ENCODE measurements at places on chromosomes 2 and 18.

DNA sequence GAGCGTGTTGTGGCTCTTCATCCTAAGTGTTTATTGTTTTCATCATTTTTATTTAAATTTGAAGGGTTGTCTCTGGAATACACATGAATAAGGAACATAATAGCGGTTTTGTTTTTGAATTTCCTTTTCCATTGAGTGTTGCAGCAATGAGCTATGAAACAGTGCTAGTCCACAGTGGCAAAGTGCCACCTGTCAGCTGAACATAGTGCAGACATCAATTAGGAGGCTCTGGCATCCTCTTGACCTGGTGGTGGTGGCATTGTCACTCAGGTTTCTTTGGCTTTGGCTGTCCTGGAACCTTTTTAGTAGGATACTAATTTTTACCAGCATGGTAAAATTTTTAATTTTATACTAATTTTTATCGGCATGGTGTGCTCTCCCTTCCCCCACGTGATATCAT, 63.2 kb downstream of the UGGT1 start:
- DNase-seq: no peak

DNA sequence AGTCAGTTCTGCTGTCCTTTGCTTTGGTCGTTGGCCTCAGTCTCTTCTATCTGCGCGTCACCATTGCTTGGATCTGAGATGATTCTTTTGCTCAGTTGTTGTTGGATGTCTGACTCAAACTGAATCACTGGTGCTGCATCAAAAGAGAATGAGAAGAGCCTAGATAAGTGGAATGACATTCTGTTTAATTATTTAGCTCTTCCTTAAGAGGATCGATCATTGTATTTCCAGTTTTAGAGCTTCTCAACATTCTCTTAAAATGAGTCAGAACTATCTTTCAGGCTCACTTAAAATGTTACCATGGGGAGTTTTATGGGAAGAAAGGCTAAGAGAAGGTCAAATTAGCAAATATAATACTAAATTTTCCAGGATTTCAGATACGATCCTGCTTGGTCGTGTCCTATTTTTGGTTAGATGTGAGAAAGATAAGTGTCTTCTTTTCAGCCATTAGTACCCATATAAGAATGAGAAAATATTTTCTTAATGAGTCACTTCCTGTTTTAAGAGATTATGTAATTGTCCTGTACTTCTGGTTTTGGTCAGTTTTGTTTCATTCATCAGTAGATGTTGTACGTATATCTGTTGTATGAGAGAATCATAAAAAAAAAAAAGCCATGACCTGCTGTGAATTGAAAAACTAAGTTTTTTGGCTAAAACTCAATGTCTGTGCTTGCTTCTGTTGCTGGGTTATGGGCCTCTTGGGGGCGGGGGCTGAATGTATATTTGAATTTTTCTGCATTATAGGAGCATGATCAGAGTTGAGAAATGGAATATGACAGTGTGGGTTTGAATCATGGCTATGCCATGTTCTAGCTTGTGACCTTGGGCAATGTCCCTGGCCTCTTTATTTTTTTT, 31.6 kb upstream of the CASP10 start:
- no peak for DNase-seq

- DNase-seq: no peak
Observed at GRCh38 chr2:112923237-112923966, 12.4 kb downstream of the IL37 start.

- no peak for DNase-seq
Observed at GRCh38 chr2:101884423-101884822, 107.3 kb upstream of the IL1R2 start.

DNA sequence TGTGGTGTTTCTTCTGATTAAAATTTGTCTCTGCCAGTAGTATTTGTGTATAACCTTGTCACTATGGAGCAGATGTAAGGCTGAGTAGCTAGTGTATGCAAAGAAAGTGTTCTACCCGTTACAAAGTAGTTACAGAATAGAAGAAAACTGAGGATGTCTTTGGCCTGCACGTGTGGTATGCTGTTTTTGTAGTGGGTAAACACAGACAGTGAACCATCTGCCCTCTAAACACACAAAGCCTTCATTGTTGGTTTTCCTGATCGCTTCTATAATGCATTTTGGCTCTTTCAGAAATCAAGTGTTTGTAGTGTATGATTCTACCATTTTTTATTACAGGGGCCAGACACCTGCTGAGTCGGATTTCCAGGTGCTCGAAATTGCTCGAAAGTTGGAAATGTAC, 61.5 kb downstream of the FARP2 start:
- no peak for DNase-seq

DNA sequence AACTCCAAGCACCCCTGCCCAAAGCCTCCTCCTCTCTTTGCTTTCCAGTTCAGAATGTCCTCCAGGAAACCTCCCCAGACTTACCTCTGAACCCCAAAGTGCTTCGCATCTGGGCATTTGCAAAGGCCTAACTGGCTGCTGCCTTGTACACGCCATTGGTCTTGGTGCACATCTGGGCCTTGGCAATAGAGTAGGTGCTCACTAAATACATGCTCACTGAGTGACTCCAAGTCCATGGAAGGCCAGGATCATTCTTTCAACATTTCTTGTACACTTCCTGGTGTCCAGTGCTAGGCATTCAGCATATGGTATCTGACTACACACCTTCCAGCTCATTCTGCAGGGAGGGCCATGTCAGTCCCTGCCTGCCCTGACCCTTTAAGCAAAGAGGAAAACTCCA, 28.4 kb downstream of the MRPL35 start:
- DNase-seq: no peak

DNA sequence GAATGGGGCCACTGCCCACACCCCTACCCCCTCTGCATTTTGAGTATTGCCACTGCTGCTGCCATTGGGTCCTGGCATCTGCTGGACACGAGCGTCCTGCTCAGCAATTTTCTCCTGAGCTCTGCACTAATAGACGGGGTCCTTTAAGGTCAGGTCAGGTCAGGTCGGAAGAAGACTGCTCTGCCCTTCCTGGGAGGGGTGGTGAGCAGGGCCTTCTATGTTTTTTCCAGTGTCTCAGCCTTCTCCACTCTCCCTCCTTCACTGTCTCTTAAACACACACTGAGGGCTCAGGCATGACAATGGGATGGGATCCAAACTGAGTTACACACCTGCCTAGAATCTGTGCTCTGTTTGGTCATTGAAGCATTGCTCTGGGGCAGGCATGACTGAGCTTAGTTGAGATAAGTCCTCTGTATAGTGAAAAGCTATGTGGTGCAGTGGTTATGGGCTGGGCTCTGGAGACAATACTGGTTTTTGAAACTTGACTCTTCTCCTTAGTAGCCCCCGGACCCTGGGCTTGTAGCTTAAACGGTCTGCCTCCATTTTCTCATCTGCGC, 10.6 kb downstream of the MYO1B start:
- DNase-seq: no peak

DNA sequence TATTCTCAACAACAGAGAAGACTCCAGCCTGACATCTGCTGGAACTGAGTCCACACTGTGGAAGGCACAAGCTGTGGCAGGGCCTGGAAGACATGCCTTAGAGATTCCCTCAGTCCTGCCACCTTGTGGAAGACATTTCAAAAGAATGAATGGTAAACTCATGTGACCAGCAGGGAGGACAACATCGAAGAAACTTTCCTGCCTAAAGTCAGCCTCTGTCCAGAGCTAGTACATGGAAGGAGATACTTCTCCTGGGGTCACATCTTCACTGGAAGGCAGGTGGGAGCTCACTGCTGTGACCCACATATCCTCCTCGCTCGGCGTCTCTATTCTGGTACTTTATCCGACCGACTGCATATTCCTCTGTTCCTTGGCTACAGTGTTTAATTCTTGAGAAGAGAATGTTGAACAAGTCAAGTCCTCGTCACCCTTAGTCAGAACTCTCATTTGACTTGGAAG, 59.5 kb downstream of the PUM2 start:
- DNase-seq: peak; percentile 54

GRCh38 chr18:40613721-40614120, 1341.3 kb upstream of the PIK3C3 start:
- no peak for DNase-seq

DNA sequence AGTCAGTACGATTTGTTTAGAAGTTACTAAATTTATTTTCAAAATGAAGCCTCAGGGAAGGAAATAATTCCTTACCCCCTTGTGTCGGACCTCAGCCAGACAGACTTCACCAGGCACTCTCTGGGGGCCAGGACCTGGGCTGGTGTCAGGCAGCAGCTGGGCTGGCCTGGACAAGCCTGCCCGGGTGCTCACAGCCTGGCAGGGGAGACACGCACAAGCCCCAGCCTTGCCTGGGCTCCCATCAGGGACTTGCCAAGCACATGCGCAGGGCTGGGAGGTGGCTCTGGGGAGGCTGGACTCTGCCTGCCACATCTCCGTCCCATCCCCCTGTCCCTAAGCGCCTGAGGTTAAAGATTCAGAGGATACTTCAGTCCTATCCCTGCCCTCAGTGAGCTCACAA, 56.8 kb upstream of the HS6ST1 start:
- DNase-seq: no peak

GRCh38 chr2:6730649-6731532, 134.8 kb downstream of the CMPK2 start:
- DNase-seq: no peak

GRCh38 chr2:45723857-45724256, 72.4 kb downstream of the PRKCE start:
- no peak for DNase-seq

GRCh38 chr2:239932881-239933735, 92.0 kb downstream of the NDUFA10 start:
- no peak for DNase-seq

- DNase-seq: no peak
Observed at GRCh38 chr2:145617420-145617819, 1097.5 kb upstream of the ZEB2 start.

DNA sequence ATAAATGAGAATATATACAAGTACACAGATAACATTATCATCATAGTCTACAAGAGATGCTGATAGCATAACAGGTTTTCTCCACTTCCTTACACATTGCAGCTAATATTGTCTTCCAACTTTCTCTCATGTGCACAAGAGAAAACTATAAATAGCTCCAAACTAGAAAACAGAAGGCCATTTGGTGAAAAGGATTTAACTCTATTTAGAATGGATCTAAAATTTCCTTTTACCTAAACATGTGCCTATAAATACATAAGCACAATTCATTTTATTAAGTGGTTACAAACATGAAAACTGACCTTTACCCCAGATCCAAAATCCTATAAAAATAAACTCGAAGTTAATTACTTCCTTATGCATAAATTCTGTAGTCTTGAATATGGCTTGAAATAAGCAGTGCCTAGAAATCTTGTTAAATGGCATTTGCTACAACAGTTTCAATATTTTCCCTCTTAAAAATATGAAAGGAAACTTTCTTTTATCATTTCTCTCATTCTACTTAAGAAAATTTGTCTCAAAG, 41.6 kb downstream of the SLC25A12 start:
- DNase-seq: no peak

- DNase-seq: no peak
Observed at GRCh38 chr2:104040771-104041170, 813.1 kb upstream of the POU3F3 start.

DNA sequence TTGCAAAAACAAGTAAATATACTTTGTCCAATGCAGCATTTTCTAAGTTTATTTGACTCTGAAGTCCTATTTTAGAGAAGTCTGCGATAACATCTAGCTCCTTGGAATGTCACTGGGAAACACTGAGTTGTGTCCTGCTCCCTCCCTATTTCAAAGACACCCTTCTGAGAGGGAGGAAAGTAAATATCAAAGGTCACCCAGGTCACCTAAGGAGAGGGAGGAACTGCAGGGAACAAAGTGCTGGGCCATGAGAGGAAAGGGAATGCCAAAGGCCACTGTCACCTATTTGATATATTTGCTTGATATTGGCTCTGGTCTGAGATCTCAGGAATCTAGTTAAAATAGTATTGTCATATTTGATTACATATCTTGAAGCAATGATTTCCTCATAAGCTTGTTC, 201.3 kb downstream of the GCA start:
- no peak for DNase-seq

DNA sequence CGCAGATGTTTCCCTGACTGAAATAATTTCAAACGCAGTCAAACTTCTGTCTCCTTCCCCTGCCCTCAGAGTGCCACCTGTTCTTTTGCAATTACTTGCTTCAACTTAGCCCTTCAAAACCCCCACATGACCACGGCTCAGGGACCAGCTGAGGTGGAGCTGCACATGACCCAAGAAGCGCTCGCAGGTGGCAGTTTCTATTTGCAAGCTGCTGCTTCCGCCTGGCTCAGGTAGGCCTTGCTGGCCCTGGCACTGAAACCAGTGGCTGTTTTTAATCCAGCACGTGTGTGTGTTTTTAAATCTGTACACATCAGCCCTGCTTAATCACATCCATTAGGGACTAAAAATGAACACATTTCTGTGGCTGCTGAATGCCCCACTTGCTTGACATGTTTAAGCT, 95.3 kb downstream of the CCDC93 start:
- DNase-seq: no peak

DNA sequence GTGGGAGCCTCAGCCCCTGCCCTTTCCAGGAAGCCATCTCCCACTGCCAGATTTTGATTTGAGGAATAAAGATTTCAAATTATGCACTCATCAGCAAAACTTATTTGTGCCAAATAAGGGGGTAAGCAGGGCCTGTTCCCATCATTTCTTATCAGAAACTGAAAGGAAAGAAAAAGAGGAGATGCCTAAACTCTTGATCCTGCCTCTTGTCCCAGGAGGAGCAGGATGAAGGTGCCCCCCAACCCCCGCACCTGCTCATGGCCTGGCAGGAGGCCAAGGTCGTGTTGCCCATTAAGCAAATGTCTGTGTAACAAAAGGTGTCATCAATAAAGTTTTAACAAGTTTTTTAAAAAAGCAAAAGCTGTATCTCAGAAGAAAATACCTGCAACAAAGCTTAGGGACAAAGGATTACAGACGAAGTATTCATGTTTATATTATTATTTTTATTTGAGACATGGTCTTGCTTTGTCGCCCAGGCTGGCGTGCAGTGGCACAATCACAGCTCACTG, 80.0 kb downstream of the INPP5D start:
- DNase-seq: no peak

GRCh38 chr18:8608795-8609658, at the start of gene RAB12:
TSS of gene RAB12 (plus strand) at chr18:8609437. CDS start at chr18:8609440, 3 bp downstream.
- peak; percentile 75 for DNase-seq

DNA sequence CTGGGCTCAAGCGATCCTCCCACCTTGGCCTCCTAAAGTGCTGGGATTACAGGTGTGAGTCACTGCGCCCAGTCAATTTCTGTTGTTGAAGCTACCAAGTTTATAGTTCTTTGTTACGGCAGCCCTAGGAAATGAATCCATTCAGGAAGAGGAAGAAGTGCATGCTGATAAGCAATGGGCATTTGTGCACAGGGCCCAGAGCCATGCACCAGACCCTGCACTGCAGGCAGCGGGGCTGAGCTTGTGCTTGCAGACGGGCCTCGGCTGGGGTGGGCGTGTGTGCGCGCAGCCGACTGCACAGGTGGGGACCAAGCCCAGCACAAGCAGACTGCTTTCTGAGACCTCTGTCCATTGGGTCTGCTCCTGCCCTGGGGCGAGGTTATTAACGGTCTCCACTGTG, 144.6 kb downstream of the CABLES1 start:
- no peak for DNase-seq

GRCh38 chr2:220175967-220176366, 548.5 kb downstream of the SLC4A3 start:
- DNase-seq: no peak

- no peak for DNase-seq
Observed at GRCh38 chr2:60446413-60447267, 106.8 kb downstream of the BCL11A start.
